ENCODE measurements at places on chromosomes 2 and 18. TPM values are rescaled to one million over a fixed set of nuclear protein-coding genes. Genes with fewer than 3 reads are reported as not detected.

Gene ITPRIPL1
- 0.99 TPM for polyA plus RNA-seq

Gene G6PC2
- not detected for polyA plus RNA-seq

Gene LMAN2L
- 23.5 TPM for polyA plus RNA-seq

Gene IL1F10
- not detected for polyA plus RNA-seq

Gene CABYR
- polyA plus RNA-seq, result 1.3 TPM

Gene TMEM200C
- 1.3 TPM for polyA plus RNA-seq

Gene PLA2R1
- 5.1 TPM for polyA plus RNA-seq

Gene LDLRAD4
- polyA plus RNA-seq, result 13.8 TPM

Gene AAMP
- polyA plus RNA-seq, result 139 TPM

Gene NCKAP5
- polyA plus RNA-seq, result 0.32 TPM

Gene COL4A4
- 2.3 TPM for polyA plus RNA-seq

Gene SLC11A1
- polyA plus RNA-seq, result 19.7 TPM

Gene RGPD3
- 0.32 TPM for polyA plus RNA-seq

Gene SLC9A2
- 0.27 TPM for polyA plus RNA-seq

Gene CCBE1
- 0.37 TPM for polyA plus RNA-seq

Gene ACVR1C
- 0.67 TPM for polyA plus RNA-seq

Gene OXER1
- 5.6 TPM for polyA plus RNA-seq

Gene SCYGR4
- not detected for polyA plus RNA-seq

Gene GPR75
- polyA plus RNA-seq, result 0.81 TPM

Gene UPP2
- not detected for polyA plus RNA-seq

Gene AKAIN1
- 0.41 TPM for polyA plus RNA-seq

Gene FAM237A
- not detected for polyA plus RNA-seq

Gene PHOSPHO2
- 4.6 TPM for polyA plus RNA-seq

Gene ACKR3
- 80.6 TPM for polyA plus RNA-seq

Gene NAT8
- polyA plus RNA-seq, result not detected

Gene TUBB6
- 310 TPM for polyA plus RNA-seq

Gene GTF2A1L
- 4.0 TPM for polyA plus RNA-seq

Gene ARMC9
- polyA plus RNA-seq, result 13.5 TPM

Gene PJVK
- 2.8 TPM for polyA plus RNA-seq

Gene TTN
- 0.04 TPM for polyA plus RNA-seq

Gene FEZ2
- 39.3 TPM for polyA plus RNA-seq

Gene PLEK
- polyA plus RNA-seq, result 4.7 TPM

Gene ASPRV1
- polyA plus RNA-seq, result 1.9 TPM

Gene CAD
- polyA plus RNA-seq, result 23.4 TPM
